ENCODE measurements at places on chromosomes 3 and 15.

DNA sequence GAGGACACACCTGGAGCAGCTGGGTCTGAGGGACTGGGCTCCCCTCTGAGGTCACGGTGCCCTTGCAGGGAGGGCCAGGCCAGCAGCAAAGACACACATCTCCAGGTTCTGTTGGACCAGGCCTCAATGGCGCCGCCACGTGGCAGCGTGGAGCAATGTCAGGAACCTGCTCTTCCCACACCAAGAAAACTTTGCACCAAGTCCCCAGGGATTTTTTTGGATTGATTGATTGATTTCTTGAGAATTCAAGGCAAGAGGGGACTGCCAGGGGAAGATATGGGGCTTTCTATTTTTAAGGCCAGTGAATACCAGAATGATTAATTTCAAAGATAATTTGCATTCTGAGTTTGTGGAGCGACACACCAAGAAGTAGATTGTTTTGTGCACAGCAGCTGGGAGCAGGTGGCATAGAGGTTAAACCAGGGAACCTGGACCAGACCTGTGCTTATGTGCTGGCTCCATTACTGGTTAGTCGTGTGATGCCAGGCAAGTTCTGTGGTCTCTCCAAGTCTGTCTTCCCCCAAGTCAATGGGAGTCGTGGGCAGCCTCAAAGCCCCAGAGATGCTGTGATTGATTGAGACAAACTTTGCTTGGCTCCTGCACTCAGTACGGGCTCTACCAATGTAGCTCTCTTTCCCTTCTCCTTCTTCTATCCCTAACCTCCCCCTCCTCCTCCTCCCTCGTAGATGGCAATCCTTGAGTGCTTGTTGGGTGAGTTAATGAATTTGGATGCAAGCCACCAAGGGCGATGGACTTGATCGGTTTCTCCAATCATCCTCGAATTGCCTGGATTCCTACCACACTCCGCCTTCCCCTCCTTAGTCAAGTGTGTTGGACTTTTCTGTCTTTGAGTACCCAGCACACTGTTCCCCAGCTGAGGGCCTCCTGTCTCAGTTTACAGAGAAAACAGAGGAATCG is 96.2 kb upstream of the TRPM1 start:
- peak; percentile 62 for DNase-seq

- DNase-seq, result no peak
These were observed 92.0 kb downstream of the FAM43A start for GRCh38 chr3:194777729-194778128.

DNA sequence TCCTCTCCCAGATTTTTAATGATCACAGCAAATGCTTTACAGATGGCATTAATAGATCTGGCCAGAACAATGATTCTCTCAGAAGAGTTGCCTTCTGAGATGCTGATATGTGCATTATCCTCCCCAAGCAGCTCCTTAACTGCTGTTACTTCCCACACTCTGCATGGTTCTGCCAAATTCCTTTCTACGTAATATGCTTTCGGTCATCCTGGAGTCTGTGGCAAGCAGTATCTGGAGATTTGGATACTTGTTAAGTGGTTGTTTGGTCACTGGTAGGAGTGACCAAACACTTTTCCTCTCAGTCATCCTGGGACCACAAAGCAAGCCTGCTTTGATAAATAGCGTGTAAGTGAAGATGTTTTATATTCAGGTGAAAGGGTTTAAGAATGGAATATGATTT is 71.1 kb upstream of the CCNL1 start:
- no peak for DNase-seq

DNA sequence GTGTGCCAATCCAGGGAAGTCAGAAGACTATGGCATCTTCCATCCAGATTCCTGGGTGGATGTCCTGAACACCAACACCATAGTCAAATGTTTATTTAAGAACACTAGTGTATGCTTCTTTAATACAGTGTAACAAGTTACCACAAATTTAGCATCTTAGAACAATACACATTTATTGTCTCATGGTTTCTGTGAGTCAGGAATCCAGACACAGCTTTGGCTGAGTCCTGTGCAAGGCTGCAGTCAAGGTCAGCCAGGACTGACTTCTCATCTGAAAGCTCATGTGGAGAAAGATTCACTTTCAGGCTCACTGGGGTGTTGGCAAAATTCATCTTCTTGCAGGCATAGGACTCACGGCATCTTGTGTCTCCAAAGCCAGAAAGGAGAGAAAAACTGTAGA is 143.4 kb downstream of the ANXA2 start:
- DNase-seq, result no peak

DNA sequence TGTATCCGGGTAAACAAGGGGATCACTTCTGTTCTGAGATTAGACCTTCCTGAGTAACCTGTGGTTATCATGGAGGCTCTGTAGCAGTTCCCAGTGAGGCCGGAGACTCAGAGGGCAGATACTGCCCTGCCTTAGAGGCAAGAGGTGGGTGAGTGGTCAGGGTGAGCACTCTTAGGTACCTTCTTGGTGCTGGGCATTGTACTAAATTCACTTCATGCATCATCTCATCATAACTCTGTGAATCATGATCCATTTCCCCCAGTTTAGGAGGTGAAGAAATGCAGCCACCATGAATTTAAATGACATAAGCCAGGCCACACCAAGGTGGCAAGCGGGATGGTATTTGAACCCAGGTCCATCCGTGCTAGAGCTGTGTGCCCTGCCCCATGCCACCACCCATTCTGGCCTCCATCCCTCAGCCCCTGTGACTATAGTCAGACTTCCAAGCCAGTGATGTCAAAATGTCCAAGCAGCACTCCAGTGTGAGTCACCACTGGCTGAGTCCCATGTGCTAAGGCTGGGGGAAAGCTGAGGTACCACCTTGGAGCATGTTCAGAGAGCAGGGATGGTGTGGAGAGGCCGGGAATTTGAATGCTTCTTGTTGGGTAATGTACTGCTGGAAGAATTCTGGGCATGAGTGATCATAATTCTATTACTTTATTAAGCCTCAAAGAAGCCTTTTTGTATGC is 88.8 kb downstream of the EPHB1 start:
- DNase-seq, result no peak

DNA sequence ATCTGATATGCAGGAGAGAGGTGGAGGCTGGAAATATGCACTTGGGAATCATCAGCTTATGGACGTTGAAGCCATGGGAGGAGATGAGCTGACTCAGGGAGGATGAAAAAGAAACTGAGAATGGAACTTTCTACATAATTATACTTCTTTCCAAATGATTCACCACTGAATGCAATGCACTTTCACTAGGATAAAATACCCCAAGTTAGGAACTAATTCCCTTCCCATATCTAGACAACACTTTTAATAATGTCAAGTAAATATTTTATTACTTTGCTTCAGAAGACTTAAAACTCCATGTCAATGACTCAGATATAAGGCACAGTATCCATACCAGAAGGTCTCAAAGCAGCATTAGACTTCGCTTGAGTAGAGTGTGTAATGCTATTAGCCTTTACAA is 24.2 kb downstream of the NPTN start:
- no peak for DNase-seq

DNA sequence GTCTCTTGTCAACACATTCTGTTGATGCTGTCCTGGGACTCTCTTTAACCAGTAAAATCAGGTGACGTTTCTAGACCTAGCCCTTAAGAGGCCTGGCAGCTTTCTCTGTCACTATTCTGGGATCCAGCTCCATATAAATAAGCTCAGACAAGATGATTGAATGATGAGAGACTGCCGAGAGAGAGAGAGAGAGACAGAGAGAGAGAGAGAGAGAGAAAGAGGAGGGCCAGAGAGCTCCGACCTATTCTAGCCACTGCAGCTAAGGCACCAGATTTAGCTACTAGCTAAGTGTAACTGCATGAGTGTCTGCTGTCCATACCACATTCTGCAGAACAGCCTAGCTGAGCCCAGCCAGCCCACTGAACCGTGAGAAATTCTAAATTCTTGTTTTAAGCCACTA is 36.1 kb upstream of the CTXND1 start:
- no peak for DNase-seq

GRCh38 chr3:16419640-16420241 is 93.8 kb downstream of the RFTN1 start:
- no peak for DNase-seq

Data from stimulated activated CD4-positive, alpha-beta T cell treated with anti-CD3 and anti-CD28 coated beads, Interleukin-2, amount 100 ng/mL, for 24 hours (primary cell).